CD14-positive monocyte (primary cell): ENCODE measurements at places on chromosomes 16 and 17. TPM values are rescaled to one million over a fixed set of nuclear protein-coding genes. Genes with fewer than 3 reads are reported as not detected.
A peak's percentile ranks its signal among the peaks of the same experiment; 100 is the strongest.

Gene C16orf82
- polyA plus RNA-seq = not detected

Gene APPBP2
- polyA plus RNA-seq = 3.8 and 6.4 TPM in 2 replicates

Gene FGF11
- not detected for polyA plus RNA-seq

Gene RDM1
- polyA plus RNA-seq = not detected

Gene PLD6
- 0.45 and 0.76 TPM in 2 replicates for polyA plus RNA-seq

Gene PKMYT1
- 0.39 TPM in 1 of 2 replicates, not detected in the other for polyA plus RNA-seq

Gene C16orf89
- polyA plus RNA-seq = not detected in 2 replicates

Gene ZNF207
- polyA plus RNA-seq = 80.5 and 129 TPM in 2 replicates

Gene CCL11
- polyA plus RNA-seq = not detected in 2 replicates

- no peak for DNase-seq
These were observed 328.7 kb downstream of the WWOX start for GRCh38 chr16:78428193-78428592.

DNA sequence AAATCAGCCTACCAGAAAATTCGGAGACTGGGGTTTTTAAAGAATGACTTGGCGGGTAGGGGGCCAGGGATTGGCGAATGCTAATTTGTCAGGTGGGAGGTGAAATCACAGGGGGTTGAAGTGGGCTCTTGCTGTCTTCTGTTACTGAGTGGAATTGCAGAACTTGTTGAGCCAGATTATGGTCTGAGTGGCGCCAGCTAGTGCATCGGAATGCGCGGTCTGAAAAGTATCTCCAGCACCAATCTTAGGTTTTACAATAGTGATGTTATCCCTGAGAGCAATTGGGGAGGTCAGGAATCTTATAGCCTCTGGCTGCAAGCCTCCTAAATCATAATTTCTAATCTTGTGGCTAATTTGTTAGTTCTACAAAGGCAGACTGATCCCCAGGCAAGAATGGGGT, 762 bp upstream of the RBL2 start:
- DNase-seq = no peak

GRCh38 chr17:4764595-4764994, 7.1 kb upstream of the TM4SF5 start:
- DNase-seq = peak; percentile 71

GRCh38 chr16:25523183-25523582, 168.6 kb upstream of the HS3ST4 start:
- DNase-seq = no peak

DNA sequence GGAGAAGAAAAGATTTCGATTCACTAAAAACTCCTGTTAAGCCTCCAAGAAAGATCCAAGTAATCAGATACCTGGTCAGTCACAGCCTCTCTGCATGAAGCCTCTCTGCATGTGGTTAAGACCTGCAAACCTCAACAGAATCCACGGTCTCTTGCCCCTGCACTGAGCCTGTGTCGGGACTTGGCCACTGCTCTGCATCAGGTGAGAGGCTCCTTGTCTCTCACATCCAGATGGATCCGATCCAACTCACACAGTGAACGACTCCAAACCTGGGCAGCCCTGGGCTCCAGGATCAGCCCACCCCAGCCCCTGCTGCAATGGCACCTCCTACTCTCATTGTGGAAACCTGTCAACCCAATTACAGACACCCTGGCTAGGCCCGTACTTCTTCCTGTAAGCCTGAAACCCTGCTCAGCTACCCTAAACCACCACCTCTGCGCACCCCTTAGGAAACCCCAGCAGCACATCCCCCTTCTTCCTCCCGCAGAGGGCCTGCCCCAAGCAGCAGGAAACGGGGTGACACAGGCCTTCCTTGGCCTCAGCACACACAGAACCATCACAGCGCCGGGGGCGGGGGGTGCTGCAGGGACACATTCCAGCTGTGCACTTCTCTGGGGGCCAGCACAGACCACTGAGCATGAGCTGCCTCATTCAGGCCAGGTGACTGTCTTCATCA, 129.5 kb downstream of the ANKRD11 start:
- peak; percentile 67 for DNase-seq

DNA sequence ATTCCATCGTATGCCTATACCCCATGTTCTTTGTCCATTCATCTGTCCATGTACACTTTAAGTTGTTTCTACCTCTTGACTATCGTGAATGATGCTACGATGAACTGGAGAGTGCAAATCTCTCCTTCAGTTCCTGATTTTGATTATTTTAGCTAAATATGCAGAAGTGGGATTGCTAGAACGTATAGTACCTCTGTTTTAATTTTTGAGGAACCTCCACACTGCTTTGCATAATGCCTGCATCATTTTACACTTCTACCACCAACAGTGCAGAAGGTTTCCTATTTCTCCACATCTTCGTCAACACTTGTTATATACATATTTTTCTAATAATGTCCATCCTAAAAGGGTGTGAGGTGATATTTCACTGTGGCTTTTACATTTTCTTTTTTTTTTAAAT, 43.9 kb downstream of the SDR42E1 start:
- peak; percentile 11 for DNase-seq

- DNase-seq = no peak
These were observed 17.7 kb upstream of the ZNF594 start for GRCh38 chr17:5209396-5209795.

DNA sequence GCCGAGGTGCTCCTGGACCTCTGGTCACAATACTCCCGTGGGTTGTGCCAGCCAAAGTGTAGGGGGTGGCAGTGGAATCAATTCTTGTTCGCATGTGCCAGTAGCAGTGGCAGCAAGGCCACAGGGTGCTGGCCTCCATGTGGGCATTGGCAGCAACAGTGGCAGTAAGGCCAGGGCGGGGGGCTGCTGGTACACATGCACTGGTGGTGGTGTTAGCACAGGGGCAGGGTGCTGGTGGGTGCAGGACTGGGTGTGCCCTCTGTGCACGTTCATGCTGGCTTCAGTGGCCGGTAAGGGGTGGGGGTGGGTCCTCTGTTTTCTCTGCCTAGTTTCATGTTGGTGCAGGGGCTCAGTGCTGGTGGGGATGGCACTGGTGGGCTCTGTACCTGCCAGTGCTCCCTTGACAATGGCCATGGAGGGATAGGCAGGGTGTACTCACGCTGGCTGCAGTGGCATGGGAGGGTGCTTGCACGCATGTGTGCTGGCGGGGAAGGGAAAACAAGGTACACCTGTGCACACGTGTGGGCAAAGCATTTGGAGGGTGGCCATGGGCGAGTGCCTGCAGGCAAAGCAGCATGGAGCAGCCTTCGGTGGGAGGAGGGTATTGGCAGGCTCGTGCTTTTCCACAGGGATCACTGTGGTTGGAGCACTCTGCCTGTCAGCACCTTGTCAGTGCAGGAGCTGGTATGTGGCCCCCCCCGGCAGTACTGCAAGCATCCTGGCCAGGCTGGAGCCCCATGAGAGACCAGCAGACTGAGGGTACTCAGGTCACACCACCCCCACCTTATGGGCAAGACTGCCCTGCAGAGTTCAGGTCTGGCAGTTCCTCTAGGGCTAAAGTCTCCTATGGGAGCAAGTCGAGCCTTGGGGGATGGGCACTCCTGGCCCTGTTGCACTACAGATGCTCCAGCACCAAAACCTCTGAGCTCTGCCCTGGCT, 35.8 kb downstream of the NF1 start:
- no peak for DNase-seq

GRCh38 chr17:52824542-52824941, 666.0 kb upstream of the CA10 start:
- no peak for DNase-seq

- no peak for DNase-seq
These were observed 271.5 kb downstream of the PHKB start for GRCh38 chr16:47732523-47733111.

GRCh38 chr17:40322358-40323315, 13.7 kb downstream of the RARA start:
- DNase-seq = peak; percentile 100

DNA sequence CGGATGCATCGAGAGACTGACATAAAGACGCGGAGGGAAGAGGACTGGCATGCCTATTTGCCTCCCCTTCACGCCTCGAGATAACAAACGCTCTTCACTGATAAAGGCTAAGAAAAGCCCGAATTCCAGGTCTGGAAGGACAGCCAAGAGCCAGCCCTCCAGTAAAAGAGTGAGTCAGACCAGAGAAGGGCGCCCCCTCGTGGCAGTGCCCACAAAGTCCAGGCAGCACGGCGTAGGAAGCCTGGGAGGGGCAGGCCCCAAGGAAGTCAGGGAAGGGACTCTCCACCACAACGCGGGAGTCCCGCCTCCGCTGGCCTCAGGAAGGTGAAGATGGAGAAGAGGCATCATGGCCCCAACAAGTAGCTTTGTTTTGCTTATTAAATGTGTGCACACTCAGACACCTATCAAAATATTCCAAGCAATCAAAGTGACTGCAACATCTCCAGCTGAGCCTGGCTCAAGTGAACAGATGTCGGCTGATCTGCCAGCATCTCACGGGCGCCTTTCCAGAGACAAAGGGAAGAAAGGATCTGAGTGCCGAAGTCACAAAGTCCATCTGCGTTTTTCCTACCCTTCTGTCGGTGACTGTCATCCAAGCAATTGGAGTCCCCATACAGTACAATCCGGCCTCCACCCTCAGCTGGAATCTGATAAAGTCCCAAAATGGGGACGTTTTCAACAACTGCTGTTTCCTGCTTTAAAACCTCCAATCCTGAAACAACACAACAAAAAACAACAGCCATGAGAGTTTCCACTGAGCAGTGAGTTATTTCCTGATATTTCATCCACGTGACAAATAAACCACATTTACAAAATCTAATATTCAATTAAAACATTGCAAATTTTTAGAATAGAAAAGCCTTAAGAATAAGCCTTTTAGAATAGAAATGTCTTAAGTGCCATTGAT, 20.4 kb upstream of the SLC38A8 start:
- DNase-seq = peak; percentile 51

DNA sequence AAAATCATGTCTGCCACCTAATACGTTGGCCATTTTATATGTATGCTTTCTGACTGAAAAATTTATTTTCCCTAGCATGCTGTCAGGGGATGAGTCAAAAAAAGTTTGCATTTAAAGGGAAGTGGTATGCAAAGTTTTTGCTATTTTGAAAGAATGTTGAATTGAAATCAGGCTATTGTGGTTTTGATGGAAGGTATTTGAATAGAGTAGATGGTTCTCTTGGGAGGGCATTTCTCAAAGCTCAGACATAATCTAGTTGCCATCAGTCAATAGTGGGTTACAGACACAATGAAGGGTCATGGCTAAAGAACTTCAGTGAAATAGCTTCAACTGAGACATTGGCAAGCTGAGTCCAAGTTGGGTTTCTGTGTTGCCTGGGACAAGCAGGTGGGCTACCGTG, 102.4 kb downstream of the MAP2K6 start:
- no peak for DNase-seq
